ENCODE measurements at places on chromosomes 1 and 21. TPM values are rescaled to one million over a fixed set of nuclear protein-coding genes. Genes with fewer than 3 reads are reported as not detected.

Gene KRTAP25-1
- not detected for total RNA-seq

Gene SV2A
- total RNA-seq = 44.4 TPM

Gene OR2M5
- not detected for total RNA-seq

Gene FCRL6
- not detected for total RNA-seq

Gene SPATA6
- 8.0 TPM for total RNA-seq

Gene NECTIN4
- total RNA-seq = 0.33 TPM

Gene ANKRD34A
- total RNA-seq = 0.39 TPM

Gene S100A8
- not detected for total RNA-seq

Gene DSCAM
- 0.15 TPM for total RNA-seq

Gene POGZ
- 102 TPM for total RNA-seq

Gene RORC
- 0.52 TPM for total RNA-seq

Gene TNN
- 0.22 TPM for total RNA-seq

Gene CD2
- not detected for total RNA-seq

Gene KRTAP8-1
- total RNA-seq = not detected

Gene ELOA
- 69.0 TPM for total RNA-seq

Gene ADORA1
- total RNA-seq = 1.3 TPM

Gene CDC42BPA
- total RNA-seq = 30.1 TPM

Gene GNB1
- 400 TPM for total RNA-seq

Gene DAB1
- total RNA-seq = 9.2 TPM

Gene PDE4DIP
- 15.7 TPM for total RNA-seq

Gene ALX3
- not detected for total RNA-seq

Gene MROH7
- total RNA-seq = 0.09 TPM

Gene OR2L5
- not detected for total RNA-seq

Gene IRF2BP2
- 80.3 TPM for total RNA-seq

Gene FHAD1
- total RNA-seq = 1.9 TPM

Measured in H9 (cell line).